ENCODE measurements at places on chromosomes 5 and 9.

DNA sequence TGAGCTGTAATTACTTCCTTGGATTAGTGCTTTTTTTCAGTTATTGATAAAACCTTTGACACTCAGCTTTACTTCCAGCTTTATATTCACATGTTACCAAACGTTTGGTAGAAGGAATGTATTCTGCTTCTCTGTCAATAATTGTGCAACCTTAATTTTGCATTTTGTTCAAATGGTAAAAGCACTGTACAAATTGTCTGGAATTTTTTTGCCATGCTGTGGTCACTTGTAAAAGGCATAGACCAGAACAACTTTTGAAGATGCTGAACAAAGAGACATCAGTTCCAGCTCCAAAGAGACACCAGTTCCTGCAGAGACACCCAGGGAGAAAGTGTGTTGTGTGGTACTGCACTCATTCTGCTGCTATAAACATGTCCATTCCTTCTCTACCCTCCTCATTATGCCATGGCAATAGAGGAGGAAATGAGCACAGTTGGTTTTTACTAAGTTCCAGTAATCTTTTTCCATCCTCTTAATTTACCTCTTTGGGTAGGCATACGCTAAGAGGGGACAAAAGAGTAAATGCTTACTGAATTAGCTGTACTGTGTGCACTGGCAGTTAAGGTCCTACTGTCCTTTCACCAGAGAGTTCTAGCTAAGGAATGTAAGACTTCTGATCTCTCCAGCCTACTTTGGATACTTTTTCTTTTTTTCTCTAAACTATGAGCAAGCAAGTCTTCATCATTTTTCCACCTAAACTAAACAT, 387.4 kb downstream of the FGF10 start:
- DNase-seq = no peak

- DNase-seq = no peak
Observed at GRCh38 chr9:22142671-22143070, 133.6 kb upstream of the CDKN2B start.

GRCh38 chr9:89935115-89935514, 330.3 kb downstream of the GADD45G start:
- no peak for DNase-seq

- no peak for DNase-seq
Observed at GRCh38 chr5:31329715-31330114, 136.2 kb downstream of the CDH6 start.

DNA sequence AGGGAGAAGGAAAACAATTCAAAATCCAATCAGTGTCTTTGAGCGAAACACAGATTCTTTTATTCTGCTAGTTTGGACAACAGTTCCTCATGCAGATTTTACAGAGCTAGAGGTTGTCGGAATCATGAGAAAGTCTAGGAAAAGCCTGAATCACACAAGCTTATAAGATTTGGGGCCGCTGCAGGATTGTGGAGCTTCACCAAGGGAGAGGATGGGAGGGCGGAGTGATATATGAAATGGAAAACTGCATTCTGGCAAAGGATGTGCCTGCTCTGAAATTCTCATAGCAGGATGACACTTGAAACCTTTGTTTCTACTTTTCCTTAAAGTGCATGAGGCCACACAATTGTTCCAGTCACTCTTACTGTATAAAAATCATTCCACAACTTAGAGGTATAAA, 134.3 kb downstream of the OR2K2 start:
- DNase-seq = no peak

Data from NCI-H774 (cell line).